ENCODE measurements at places on chromosomes 3 and 15.
A peak's percentile ranks its signal among the peaks of the same experiment; 100 is the strongest.

DNA sequence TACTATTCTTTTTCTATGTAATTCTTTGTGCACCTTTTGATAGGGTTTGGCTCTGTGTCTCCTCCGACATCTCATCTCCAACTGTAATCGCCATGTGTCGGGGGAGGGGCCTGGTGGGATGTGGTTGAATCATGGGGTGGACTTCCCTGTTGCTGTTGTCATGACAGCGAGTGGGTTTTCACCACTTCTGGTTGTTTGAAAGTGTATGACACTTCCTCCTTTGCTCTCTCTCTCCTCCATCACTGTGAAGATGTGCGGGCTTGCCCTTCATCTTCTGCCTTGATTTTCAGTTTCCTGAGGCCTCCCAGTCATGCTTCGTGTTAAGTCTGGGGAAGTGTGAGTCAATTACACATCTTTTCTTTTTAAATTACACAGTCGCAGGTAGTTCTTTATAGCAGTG is 225.8 kb upstream of the DPPA4 start:
- no peak for DNase-seq

DNA sequence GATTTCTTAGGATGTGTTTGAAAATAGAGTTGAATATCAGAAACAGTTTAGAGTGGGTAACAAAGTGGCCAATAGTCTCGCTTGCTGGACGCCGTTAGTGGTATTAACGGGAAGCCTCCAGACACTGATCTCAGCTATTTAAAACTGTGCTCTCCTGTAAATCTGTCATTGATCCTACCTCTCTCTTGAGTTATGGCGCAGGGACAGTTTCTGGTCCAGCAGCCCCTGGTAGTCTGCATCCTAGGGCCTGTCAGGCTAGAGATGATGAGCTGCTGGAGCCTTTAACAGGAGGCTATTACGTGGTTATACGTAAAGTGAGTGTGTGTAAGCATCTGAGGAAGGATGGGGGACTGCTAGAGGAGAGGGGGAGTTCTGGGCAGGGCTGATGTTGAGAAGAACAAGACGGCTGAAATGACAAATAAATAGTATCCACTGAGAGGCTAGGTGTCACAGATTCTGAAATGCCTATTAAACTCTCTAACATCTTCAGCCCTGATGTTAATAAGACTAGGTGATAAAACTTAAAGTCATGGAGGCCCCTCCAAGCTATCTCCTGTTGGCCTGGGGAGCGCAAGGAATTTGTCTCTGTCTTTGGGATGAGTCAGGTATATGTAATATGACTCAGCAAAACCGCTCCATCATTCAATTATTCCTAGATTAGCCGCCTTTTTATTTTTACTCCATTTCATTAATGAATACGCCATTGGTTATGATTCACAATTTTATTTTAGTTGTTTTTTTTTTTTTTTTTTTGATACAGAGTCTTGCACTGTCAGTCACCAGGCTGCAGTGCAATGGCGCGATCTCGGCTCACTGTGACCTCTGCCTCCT is 155.7 kb downstream of the GREM1 start:
- DNase-seq = peak; percentile 55

GRCh38 chr3:128345196-128345595 is 121.5 kb downstream of the DNAJB8 start:
- no peak for DNase-seq

GRCh38 chr15:25572191-25572590 is 133.4 kb upstream of the UBE3A start:
- no peak for DNase-seq

DNA sequence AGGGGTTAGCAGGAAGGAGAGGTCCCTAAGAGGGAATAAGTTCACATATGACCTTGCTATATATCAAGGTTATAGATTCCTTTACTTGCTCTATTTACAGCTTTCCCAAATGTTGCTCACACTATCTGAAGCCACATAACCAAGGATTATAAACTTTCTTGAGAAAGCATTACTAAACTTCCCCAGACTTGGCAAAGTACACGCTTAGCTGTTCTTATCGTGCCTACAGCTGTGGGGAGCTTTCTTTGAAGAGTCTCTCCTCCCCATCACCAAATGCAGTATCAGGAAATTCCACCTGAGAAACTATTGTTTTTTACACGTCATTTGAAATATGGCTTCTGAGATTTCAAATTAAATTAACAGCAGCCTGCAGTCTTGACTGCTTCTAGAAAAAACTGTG is 284.5 kb downstream of the CHL1 start:
- DNase-seq = no peak

- DNase-seq = no peak
Observed at GRCh38 chr15:84009616-84010015, 226.0 kb upstream of the GOLGA6L4 start.

- DNase-seq = no peak
Observed at GRCh38 chr3:181328346-181328745, 338.8 kb upstream of the DNAJC19 start.

DNA sequence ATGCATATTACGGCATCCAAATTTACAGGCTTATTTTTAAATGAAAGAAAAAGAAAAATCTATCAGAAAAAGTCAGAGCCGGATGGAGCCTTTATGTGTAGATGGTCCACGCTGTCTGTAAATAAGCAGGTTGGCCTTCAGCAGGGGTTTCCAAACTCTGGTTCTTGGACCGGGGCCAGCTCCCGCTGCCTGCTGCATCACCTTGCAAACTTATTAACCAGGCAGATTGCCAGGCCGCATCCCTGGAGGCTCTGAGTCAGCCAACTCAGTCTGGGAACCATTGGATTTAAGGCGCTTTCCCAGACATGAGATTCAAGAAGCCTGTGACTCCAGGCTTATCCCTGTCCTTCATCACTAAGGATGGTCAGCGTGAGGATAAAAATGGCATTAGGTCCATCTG is 212.4 kb downstream of the OPA1 start:
- peak; percentile 89 for DNase-seq

DNA sequence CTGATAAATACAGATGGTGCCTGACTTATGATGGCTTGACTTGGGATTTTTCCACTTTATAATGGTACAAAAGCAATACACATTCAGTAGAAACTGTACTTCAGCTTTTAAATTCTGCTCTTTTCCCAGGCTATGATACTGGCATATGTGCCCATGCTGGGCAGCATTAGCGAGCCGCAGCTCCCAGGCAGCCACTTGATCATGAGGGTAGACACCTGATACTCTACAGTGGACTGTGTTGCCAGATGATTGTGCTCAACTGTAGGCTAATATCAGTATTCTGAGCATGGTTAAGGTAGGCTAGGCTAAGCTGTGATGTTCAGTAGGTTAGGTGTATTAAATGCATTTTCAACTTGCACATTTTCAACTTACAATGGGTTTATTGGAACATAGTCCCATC is 17.7 kb upstream of the FEM1B start:
- no peak for DNase-seq

DNA sequence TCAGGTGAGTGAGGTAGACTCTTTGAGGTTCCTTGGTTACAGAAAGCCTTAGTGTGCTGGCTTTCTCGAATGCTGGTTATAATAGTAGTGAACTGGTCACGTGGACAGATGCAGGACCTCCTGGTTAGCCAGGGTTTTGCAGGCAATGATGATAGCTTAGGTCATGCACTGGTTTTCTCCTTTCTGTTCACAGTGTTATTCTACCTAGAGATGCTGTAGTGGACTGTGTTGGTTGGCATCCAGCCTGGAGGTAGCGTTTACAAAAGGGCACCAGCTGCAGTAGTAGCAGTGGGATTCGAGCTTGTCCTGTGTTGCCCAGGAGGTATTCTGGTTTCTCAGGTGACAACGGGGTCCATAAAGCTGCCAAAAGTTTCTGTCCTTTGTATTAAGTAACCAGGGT is 27.0 kb downstream of the PCCB start:
- DNase-seq = no peak

- peak; percentile 55 for DNase-seq
Observed at GRCh38 chr15:85854345-85855097, 59.8 kb upstream of the KLHL25 start.

Measured in fibroblast of skin of scalp (primary cell).